ENCODE measurements at places on chromosomes 3 and 15.

GRCh38 chr15:45744236-45744589 lies 109.4 kb downstream of the SQOR start:
- no peak for ATAC-seq

GRCh38 chr3:98558100-98558827 lies 26.5 kb downstream of the GPR15 start:
- ATAC-seq: no peak

DNA sequence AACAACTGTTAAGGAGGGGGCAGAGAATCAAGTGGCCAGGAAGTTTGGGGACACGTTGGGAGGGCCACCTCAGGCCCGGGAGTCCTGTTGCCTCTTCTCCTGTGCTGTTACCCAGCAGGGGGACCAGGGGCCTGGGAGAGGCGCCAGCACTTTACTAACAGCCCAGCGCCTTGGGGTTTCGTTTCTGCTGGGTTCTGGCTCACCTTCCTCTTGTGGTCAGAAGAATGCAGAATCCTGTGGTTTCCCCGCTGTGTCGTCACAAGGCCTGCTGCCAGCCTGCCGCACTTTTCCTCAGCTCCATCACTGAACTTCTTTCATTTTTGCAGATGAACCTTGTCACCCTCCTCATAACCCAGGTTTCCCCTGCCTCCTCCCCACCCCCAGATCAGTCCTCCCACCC lies 67.7 kb downstream of the SLC30A4 start:
- ATAC-seq: peak; percentile 56

DNA sequence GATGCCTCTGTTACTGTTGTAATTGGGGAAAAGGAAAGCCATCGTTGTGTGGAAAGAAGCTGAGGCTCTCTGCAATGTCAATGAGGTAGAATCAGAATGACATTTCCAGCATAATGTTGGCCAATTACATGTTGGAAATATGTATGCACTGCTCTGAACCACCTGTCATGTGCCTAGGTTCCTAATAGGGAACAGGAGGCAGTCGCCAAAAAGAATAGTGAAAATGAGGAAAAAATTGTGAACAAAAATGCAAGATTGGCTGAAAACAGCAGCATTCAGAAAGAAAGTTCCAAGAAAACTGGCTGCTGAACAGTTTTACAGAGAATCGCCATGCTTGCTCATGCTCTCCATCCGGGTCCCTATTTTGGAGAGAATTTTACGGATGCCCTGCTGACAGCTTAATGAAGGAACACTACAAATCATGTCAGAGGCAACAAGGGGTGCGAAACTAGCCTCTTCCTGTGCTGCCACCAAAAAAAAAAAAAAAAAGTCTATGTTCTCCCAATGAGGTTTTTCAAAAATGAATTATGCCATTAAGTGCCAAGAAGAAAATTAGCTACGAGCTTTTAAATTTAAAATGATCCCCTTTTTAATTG lies 305.9 kb upstream of the ARRDC4 start:
- no peak for ATAC-seq

DNA sequence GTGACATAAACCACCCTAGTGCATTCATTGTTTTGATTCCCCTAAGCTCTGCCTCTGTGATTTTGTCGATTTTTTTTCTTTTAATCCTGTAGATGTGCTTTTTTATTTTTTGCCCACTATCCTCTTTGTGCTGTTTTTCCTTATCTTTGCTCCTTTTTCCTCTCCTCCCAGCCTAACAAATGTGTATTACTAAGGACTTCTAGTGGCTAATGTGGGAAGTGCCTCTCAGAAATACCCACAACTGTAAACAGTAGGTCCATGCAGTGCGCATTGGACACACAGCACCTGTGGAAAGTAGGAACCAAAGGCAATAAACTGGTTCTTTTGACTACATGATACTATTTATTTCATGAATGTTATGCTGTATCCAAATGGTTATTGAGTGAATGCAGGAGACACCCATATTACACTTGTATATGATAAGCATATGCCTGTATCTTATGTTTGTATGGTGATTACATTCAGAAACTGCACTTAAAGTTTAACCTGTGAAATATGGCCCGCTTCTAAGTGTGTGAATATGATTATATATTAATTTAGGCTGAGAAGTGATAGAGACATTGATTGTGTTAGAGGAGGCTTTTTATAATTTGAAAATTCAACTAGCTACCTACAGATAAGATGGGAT lies 147.8 kb downstream of the PLCL2 start:
- ATAC-seq: no peak

DNA sequence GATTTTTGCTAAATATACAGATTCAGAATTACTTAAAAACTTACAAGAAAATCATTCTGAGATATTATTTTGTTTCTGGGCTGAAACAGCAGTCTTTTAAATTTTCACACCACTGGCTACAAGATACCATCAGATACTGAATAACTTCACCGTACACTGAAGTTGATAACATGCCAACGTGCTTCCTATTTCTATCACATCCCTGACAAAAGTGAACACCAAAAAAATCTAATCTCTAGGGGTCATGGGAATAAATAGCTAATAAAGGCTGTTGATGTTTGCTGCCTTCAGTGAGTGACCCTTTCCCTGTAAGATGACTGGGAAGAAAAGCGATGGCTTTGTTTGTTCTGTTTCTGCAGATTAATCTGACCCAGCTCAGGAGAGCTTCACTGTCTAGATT lies 120.5 kb downstream of the DUT start:
- no peak for ATAC-seq

DNA sequence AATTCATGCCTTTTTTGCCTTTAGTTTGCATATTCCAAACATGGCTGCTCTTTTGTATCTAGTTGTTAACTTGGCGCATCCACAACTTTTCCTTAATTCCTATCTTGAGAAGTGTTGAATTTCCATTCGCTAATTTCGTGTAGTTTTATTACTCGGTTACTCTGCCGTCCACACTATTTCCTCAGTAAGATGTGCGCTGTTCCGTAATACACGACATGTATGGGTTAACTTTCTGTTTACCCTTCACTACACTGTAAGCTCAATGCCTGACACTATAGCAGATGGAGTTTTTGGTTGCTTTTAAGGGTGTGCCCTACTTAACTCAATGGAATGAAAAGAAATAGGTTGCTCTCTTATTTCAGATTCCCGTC lies 724 bp downstream of the RPSA start:
- ATAC-seq: no peak

GRCh38 chr15:91471468-91471867 lies 371.4 kb downstream of the SV2B start:
- no peak for ATAC-seq
